ENCODE measurements at places on chromosomes 13 and 19.

GRCh38 chr13:71727042-71727441, 140.0 kb downstream of the DACH1 start:
- DNase-seq: no peak

DNA sequence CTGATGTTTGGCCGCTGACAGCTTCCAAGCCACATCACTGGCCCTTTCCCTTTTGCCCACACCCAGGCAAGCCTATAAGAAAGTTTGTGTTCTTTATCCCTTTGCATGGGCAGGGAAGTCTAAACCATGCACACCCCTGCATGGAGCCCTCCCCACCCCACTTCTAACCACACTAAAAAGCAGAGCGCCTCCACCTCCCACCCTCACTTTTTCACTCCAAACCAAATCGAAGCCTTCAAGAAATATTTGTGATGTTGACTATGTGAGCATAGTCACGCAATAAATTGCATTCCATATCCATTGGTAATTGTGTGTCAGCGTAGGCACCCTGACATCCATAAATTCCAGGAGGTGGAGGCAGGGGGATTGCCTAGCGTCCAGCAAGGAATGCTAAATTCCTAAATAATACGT, 104.4 kb upstream of the LSM14A start:
- DNase-seq: no peak

GRCh38 chr19:49058562-49058961, 1.0 kb upstream of the CGB7 start:
- DNase-seq: no peak

DNA sequence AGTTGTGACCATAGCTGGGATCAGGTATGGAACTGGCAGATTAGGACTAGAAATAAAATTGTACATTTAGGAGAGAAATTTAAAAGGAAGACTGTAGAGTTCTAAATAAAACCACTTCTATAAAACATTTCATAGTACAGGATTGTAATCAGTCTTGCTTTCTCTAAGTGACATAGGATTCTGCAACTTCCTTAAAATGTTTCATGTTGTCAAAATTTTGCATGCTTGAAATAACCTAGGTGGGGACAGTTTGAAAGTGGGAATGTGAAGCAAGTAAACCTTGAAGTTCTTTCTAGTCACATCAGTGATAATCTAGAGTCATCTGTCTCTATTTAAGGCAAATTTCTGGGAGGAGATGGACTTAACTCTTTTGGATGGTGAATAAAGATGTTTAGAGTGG, 6.7 kb downstream of the TM9SF2 start:
- no peak for DNase-seq

GRCh38 chr13:77891041-77891440, 27.6 kb downstream of the EDNRB start:
- no peak for DNase-seq

- DNase-seq: no peak
These were observed 32.8 kb downstream of the IGFL2 start for GRCh38 chr19:46180701-46181387.

GRCh38 chr19:54653181-54653809, 9.5 kb upstream of the LILRB4 start:
- DNase-seq: no peak

- DNase-seq: no peak
These were observed at the start of gene TICAM1 for GRCh38 chr19:4831304-4831978. Gene TICAM1 (minus strand): TSS chr19:4831712. CDS start chr19:4818377, 13,335 bp downstream.

- no peak for DNase-seq
These were observed 32.2 kb downstream of the SLC10A2 start for GRCh38 chr13:103033999-103034398.

- DNase-seq: no peak
These were observed 629 bp upstream of the LRRC63 start for GRCh38 chr13:46211116-46211482.

- no peak for DNase-seq
These were observed 4.8 kb downstream of the MKNK2 start for GRCh38 chr19:2046046-2046907.

- DNase-seq: no peak
These were observed 8.9 kb upstream of the SLC15A1 start for GRCh38 chr13:98761126-98761985.

DNA sequence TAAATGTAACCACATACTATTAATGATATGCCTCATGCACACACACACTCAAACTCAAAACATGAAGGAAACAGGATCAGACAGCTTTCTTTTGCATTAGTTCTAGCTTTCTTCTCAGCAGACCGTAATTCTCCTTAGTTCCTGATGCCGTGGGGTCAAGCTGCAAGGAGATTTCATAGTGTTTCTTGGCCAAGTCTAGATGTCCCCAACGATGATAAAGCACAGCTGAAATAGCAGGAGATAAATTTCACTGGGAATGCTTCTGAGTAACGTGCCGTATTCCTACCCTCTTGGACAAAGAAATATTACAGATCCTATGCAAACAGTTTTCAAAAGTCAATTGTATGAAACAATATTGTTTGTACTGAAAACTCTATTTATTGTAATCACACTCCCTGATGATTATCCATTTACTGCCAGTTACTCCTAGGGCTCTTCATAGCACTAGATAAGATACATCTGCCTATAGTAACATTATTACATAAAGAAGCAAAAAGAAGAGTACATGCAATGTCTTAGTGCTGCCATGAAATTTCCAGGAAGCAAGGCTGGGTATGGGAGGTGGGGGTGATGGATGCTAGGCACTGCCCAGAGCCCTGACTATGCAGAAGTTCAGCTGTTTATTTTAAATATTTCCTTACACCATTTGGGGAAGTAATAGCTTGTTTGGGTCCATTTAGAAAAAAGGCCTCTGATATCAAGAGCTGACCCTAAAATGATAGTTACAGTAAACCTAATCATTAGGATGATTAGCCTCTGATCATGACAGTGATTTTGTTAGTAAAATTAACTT, 16.5 kb upstream of the GGACT start:
- DNase-seq: no peak

- DNase-seq: no peak
These were observed 11.8 kb downstream of the COL4A2 start for GRCh38 chr13:110318920-110319319.

DNA sequence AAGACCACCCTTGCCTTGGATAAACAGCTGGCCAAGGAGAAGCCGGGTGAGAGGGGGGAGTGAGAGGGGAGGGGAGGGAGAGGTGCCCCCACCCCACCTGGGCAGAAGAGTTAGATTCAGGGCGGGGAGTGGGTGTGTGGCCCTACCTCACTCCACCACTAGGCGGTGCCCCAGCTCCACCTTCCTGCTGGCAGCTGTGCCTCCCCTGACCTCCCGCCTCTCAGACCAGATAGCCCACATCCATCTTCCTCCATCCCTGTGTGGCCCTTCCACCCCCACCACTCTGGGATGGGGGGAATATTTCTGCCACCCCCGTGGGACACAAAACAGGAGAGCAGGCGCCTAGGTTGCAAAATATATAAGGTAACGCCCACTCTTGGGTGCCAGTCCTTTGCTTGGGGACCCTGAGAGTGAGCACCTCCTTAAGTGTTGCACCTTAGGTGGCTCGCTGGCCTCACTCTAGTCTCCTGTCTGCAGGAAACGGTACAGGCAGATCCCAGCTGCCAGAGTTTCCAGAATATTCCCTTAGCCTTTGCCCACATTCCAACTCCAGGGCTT, 13.8 kb upstream of the EHD2 start:
- DNase-seq: no peak

DNA sequence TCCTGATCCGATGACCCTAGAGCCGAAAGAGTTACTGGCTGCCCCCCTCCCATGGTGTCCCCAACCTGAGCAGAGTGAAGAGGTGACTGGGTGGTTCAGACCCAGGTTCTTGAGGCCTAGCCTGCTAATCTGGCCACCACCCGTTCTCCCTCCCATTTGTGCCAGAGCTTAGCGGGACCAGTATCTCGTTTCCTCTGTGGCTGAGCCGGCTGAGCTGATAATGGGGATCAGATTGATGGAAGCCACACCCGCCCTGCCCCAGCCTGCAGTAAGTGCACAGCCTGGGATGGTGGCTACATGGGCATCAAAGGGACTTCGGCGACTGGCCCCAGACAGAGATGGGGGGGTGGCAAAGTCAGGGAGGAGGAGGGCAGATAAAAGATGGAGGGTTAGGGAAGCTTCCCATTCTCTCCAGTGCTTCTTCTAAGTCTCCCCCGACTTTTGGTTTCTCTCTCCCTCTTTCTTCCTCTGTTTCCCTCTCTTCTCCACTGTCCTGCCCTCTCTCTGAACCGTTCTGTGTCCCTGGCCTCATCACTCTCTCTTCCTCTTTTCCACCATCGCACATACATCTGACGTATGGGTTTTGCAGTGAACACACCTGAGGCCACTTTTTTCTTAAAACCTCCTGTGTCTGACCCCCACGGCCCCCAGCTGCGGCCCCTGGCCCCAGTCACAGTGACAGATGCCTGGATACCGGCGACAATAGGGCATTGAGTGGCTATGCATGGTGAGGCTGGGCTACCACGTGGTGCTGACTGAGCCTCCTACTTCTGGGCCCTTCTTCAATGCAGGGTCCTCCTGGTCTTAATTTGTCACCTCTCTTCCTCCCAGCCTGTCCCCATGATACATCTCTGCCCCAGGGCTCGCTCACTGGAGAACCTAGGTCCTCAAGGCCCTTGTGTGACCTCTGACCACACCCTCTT, 2.4 kb downstream of the ELAVL3 start:
- DNase-seq: no peak

DNA sequence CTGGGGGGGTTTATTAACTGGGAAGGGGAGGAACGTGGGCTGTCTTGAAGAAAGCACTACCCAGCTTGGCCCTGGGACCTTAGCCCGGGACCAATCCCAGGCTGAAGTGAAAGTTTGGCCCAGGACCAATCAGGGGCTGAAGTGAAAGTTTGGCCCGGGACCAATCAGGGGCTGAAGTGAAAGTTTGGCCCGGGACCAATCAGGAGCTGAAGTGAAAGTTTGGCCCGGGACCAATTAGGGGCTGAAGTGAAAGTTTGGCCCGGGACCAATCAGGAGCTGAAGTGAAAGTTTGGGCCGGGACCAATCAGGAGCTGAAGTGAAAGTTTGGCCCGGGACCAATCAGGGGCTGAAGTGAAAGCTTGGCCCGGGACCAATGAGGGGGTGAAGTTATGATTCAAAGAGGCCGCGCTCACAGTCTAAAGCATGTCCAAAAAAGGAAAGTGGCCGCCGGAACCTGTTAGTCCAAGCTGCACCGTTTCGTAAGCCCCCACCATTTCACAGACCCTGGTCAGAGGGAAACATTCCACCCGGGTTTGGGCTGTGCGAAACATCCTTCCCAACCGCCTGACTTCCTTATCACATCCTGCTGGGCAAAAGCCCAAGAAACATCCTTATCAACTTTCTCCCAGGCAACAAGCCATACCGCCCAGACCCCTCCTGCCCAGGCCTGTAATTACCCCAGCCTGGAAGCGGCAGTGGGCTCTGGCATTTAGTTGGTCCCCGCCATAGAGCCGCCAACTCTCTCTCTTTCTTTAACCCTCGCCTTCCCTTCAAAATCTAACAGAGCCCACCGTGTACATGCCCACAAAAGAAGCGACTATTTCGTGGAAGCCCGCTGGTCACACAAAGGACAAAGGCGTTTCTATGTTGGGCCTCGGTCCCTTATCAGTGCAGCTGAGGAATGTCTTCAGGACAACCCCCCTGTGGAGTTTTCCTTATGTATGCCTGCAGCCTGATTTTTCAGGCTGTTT, 1.1 kb downstream of the ZNF850 start:
- DNase-seq: peak; percentile 15

DNA sequence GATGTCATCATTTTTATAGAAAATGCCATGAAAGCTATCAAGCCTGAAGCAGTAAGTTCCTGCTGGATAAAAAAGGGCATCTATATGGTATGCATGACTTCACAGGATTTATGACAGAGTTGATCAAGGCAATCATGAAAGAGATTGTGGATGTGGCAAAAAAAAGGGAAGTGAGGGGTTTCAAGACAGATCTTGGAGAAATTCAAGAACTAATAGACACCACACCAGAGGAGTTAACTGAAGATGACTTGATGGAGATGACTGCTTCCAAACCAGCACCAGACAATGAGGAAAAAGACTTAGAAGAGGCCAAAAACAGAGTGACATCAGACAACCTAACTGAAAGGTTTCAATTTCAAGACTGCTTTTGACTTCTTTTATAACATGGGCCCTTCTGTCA, 691.1 kb upstream of the SLC10A2 start:
- no peak for DNase-seq

DNA sequence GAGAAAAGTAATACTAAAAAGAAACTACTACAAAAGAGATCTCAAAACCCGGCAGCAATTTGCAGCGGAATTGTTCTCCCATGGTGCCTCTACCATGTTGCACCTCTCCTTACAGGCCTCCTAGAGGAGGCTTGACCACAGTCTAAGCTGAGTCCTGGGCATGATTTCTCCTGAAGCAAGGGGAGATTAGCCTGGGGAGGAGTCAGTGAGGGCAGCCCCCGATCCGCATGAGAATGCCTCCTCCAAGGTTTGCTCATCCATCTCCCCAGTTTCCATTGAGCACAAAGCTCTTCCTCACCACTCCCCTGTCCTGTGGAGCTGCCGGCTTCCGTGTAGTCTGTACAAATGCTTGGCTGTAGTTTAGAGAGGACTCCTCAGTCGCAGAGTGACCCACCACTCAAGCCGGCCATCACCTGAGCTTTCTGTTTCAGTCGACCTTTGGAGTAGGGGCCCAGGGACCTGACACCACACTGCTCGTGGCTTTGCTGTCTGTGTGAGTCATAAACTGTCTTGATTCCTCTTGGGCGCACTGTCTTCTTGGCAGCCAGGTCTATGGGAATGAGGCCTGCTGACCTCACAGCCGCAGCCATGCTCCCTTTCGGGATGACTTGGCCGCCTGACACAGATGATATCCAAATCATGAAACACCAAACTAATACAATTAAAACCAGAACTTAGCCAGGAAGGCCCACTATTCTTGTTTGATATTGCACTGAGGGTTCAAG, 72.3 kb downstream of the C1QTNF9 start:
- DNase-seq: no peak

DNA sequence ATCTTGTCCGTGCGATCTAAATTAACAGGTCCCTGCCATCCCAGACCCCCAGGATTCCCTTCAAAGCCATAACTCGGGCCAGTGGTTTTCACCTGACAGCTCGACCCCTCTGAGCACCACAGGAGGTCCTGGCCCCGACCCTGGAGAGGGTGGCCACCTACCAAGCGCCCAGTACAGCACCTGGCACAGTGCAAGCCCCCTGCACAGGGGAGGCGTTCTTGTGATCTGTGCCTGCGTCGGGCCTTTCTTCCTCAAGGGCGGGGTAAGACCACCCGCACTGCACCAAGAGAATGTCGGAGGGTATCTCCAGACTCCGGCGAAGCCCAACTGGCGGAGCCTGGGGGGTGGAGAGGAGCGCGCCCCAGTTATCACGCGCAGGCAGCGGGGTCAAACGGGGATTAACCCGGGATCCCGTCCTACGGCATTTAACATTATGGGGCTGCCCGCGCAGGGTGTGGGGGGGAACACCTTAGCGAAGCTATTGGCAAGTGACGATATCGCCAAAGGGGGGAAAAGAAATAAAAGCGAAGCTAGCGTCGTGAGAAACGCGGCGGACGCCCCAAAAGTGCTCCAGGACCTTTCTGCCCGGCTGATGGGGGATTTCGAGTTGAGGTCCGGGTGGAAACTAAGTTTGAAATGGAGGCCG, 1.3 kb upstream of the HNRNPL start:
- DNase-seq: no peak

GRCh38 chr19:1102407-1103131, 1.2 kb upstream of the GPX4 start:
- DNase-seq: no peak

GRCh38 chr19:19820774-19821320, 703 bp downstream of the ZNF506 start:
- no peak for DNase-seq

GRCh38 chr13:42064966-42065365, 16.5 kb downstream of the DGKH start:
- no peak for DNase-seq
